Thymus (tissue), 14 donors: ENCODE measurements at places on chromosomes 1 and 21. TPM values are rescaled to one million over a fixed set of nuclear protein-coding genes. Genes with fewer than 3 reads are reported as not detected.

DNA sequence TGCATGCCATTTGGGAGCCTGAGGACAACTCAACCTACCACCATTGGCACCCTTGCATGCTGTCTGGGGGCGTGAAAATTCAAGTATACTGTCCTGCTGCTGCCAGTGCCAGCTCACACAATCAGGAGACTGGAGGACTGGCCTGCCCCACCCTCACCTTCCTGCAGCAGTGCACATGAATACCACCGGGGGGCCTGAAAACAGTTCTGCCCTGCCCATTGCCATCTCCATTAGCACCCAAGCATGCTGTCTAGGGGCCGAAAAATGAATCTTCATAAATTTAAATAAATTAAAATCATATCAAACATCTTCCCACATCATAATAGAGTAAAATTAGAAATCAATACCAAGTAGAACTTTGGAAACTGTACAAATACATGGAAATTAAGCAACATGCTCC is 322.1 kb upstream of the TMPRSS15 start:
- no peak for DNase-seq

DNA sequence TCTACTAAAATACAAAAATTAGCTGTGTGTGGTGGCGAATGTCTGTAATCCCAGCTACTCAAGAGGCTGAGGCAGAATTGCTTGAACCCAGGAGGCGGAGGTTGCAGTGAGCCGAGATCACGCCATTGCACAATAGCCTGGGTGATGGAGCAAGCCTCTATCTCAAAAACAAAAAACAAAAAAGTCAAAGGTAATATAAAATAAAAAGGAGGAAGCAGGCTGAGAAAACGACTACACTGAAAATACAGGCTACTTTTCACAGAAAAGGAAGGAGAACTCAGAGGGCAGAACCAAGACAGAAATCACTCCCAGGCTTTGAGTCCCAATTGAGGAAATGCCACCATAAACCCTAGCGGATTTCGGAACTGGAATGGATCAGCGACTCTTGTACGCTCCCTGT is 5.9 kb upstream of the A3GALT2 start:
- DNase-seq = no peak

AXDND1 gene
- 1.3 TPM for polyA plus RNA-seq

OR6K3 gene
- not detected for polyA plus RNA-seq

C1QB gene
- polyA plus RNA-seq = 159 TPM

FAM78B gene
- 0.48 TPM for polyA plus RNA-seq

DNA sequence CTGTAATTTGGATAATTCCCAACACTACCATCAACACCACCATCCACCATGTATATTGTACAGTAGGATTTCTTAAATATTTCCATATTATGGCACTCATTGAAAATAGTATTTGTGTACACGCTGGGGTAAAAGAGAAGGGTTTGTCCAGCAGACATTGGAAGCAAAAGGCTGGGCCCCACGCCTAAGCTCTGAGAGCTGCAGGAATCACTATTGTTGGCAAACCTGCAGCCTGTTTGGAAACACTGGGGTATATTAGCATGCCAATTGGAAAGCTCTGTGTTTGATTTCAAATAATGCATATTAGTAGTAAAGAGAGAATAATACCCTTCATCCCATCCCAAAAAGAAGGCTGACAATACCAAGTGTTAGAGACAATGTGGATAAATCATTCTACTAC is 81.5 kb upstream of the DPYD start:
- no peak for DNase-seq

- DNase-seq = no peak
These were observed 40.4 kb downstream of the GNG12 start for GRCh38 chr1:67792741-67793458.

GRCh38 chr1:229410692-229411433 is 23.0 kb downstream of the ACTA1 start:
- DNase-seq = no peak

LCE6A gene
- 1.1 TPM for polyA plus RNA-seq

GBP2 gene
- 88.7 TPM for polyA plus RNA-seq

DNA sequence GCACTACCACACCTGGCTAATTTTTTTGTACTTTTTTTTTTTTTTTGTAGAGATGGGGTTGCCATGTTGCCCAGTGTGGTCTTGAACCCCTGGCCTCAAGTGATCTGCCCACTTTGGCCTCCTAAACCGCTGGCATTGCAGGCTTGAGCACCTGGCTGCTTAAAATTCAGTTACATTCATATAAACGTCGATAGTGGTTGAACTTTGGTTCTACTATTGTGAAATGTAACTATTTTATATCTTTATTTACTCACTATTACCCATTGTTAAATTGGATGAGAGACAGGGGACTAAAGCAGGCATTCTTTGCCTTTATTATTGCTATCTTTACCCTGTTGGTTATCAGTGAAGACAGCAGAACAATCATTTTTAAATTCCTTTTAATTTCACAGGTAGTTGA is 6.2 kb downstream of the SNX27 start:
- no peak for DNase-seq

GRCh38 chr1:243855616-243856318 is 5.7 kb upstream of the AKT3 start:
- no peak for DNase-seq

OLIG2 gene
- 0.02 TPM for polyA plus RNA-seq

GRCh38 chr1:9269721-9270120 is 23.0 kb upstream of the SPSB1 start:
- DNase-seq = no peak

TMEM52 gene
- 0.94 TPM for polyA plus RNA-seq

RHBDL2 gene
- 2.3 TPM for polyA plus RNA-seq

- DNase-seq = no peak
These were observed 148.4 kb downstream of the SYT2 start for GRCh38 chr1:202561726-202562443.

DNA sequence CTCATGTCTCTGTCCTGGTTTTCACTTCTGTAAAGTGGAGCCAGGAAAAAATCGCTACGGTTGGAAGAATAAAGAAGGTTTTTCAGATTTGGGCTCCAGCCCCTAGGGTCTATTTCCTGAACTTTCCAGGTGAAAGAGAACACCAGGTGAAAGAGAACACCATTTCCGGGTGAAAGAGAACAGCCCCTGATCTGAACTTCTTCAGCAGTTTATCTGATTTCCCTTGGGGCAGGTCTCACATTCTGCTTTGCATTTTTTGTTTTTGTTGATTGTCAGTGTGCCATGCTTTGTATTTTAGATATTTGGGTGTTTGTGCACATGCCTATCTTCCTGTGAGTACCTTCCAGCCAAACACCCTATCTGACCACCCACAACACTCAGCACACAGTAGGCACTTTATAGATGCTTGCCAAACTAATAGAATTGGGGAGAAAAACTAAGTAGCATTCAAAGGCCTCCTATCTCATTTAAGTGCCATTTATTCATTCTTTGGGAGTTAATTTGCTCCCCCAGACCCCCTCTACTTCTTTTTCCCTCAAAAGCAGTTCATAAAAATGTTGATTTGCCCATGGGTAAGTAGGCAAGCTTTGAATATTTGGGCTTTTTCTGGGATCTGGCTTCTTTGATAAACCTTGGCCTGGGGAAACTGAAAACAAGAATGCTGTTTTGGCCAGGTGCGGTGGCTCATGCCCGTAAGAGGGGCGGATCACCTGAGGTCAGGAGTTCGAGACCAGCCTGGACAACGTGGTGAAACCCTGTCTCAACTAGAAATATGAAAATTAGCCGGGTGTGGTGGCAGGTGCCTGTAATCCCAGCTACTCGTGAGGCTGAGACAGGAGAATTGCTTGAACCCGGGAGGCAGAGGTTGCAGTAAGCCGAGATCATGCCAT is 2.2 kb downstream of the NAV1 start:
- DNase-seq = no peak

DNA sequence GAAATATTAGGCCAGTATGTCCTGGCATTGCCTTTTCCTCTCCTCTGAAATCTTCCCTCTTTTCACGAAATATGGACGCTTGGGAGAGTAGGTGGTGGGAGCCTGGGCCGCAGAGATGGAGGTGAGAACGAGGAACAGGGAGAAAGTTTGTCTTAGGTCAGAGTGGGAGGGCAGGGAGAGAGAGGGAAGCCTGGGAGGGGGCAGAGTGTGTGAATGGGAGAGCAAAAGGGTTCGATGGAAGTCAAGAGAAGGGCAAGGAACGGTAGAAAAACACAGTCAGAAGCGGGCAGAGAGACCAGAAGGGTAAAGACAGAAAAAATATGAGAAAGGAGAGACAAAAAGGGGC is 1.2 kb downstream of the TRABD2B start:
- no peak for DNase-seq

GRHL3 gene
- polyA plus RNA-seq = 3.2 TPM

TMPRSS15 gene
- 0.02 TPM for polyA plus RNA-seq

GRCh38 chr1:223549740-223550139 is 115.8 kb downstream of the CAPN8 start:
- no peak for DNase-seq

DNA sequence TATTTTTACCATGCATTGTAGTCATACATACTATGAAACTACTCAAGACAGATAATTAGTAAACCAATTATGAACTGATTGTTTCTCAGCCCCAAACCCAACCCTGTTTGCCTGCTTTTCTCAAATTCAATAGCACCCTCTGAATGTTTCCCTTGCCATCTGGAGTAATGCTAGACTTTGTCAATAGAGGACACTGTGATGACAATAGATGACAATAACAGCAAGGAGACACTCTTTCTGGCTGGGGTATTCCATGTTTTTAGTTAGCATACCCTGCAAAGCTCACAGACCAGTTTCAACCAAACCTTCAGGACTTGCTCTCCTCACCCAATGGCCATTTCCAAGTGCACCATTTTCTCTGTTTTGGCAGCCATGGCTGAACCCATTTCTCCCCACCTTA is 108.5 kb upstream of the LRRC7 start:
- no peak for DNase-seq
